Brain microvascular endothelial cell (primary cell): ENCODE measurements at places on chromosomes 1 and 21.

DNA sequence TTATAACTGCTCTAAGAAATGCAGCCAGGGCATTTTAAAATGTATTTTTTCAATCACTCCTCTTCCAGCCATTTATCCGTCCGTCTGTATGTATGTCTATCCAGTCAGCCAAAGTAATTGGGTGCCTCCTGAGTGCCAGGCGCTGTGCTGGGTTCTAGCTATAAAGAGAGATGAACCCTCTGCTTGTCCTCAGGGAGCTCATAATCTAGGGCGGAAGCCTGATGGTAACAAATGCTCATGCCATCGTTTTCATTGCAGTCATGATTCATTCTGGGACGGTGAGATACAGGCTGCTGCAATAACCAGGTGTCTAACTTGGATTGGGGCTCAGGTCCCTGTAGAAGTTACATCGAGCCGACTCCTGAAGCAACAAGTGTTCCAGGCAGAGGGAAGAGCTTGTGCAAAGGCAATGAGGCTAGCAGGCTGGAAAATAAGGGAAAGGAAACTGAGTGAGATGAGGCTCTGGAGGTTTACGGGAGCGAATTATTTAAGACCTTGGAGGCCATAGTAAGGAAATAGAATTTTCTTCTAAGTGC lies 11.6 kb downstream of the IFI6 start:
- no peak for DNase-seq

DNA sequence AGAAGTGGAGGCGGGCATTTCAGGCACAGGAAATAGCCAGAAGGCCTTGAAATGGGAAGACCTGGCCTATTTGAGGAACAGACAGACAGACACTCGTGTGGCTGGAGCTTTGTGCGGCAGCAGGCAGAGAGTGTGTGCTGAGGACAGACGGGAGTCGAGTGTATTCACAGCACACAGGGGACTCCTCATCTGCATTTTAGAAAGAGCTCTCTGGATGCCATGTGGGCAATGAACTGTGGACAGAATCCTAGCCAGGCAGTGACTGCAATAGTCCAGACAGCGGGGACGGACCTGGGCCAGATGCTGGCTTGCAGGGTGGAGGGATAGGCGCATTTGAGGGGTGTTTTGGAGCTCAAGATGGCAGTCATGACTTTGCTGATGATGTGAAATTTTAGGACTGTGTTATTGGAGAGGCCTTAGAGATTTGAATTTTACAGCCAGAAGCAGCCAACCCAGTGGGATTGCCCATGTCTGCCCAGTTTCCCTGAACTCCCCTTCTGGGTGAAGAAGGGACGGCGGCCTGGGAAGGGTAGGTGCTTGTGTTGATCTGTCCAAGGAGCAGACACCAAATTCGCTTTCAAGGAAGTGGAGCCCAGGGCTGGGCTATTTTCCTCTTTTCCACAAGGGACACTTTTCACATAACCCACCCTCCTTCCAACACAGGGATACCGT lies 43.7 kb downstream of the CHAF1B start:
- DNase-seq: no peak

GRCh38 chr1:39759436-39759726 lies 11.8 kb downstream of the OXCT2 start:
- DNase-seq: no peak

DNA sequence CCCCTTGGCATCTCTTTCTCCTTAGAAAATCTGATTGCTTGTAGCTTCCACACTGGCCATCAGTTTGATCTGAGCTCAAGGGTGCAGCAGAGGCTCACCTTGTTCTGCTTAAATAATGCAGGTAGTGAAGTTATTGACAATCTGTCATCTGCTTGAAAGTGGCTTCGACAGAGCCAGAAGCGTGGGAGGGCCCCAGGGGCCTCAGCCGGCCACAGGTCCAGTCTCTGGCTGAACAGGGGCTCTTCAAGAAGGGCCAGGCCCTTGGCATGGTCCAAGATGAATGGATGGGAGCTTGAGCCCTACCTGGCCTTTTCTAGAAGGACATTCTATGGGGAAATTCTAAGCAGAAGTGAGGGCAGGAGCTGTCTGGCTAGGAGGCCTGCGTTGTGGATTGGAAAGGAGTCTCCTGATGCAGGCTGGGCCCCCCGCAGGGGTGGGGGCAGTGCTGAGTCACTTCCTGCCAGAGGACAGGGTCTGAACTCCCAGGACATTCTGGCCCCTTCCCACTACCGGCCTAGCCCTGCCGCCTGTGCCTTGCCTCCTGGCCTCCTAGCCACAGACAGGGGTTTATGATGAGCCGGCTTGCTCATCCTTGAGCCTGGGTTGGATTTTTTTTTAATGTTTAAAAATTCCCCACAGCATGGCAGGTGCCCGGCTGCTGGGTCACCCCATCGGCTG lies 162.3 kb upstream of the VAMP3 start:
- no peak for DNase-seq

DNA sequence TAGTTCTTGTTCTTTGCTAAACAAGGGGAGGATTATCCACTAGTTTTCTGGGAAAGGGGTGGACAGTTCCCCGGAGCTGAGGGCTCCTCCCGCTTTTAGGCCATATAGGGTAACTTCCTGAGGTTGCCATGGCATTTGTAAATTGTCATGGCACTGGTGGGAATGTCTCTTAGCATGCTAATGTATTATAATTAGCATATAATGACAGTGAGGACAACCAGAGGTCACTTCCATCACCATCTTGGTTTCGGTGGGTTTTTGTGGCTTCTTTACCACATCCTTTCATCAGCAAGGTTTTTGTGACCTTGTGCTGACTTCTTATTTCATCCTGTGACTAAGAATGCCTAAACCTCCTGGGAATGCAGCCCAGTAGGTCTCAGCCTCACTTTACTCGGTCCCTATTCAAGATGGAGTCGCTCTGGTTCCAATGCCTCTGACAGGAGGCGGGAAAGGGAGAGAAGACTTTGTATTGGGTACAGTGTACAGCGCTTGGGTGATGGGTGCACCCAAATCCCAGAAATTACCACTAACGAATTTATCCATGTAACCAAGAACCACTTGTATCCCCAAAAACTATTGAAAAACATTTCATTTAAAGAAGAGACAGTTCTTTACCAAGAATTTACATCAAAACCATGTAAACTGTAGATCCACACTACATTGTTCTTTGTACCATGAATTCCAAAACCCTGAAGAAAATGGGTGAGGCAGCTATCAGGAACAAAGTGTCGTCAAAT lies 8.7 kb upstream of the SLC2A5 start:
- peak; percentile 76 for DNase-seq

- DNase-seq: no peak
Observed at GRCh38 chr1:223048026-223048425, 95.0 kb downstream of the TLR5 start.

DNA sequence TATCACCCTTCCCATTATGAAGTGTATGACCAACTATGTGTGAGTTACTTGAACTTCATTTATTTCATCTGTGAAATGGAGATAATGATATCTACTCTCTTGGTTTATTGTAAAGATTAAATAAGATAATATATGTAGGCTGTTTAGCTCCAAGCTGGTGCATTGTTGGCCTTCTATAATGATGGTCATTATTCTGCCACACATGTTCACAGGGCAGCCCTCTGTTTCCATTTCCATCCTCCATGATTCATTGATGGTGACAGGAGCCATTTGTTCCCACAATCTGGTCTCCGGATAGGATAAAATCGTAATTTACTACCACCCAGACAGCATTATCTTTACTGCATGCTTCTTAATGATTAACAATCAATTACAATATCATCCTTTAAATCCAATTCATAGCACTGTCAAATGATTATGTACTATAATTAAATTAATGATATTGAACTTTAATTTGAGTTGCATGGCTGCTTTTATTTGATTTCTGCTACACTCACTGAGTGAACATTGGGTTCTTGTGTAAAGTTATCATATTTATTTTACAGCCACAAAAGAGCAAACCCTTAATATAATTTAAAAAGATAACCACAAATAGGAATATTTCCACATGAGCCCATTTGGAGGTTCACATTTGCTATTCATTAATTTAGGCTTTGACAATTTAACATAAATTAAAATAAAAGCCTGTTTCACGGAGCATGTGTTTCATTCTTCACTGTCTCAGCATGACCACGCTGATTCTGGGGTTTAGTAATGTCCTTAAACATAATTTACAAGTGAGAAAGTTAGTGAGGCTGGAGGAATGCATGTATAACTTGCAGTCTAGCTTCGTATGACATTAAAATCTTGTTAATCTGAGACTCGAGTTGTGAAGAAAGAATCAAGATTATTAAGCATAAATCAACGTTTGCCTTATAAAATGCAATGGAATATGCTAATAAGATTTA lies 596.4 kb upstream of the ZRANB2 start:
- no peak for DNase-seq

DNA sequence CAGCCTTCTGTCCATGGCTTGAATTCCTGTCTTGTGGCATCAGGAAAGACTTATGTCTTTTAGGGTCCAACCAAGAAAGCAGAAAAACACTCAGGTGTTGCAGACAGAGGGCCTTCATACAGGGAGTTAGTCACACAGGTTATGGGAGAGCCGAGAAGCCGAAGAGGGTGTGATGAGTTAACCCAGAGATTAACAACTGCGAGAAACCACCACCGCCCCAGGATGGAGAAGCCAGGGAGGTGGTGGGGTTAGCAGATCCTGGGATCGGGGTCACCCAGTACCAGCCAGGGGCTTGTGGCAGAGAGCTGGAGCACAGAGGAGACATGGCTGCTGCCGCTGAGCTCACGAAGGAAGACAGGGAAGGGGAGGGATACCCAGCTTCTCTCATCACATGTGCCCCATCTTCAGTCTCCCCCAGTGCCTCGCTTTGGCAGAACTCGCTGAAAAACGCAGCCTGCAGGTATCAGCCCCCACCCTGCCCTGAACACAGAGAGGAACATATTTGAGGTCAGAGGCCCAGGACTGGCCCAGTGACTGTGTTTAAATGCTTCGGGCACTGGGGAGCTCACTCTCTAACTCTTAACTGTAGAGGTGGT lies 58.7 kb downstream of the RUNX3 start:
- no peak for DNase-seq

DNA sequence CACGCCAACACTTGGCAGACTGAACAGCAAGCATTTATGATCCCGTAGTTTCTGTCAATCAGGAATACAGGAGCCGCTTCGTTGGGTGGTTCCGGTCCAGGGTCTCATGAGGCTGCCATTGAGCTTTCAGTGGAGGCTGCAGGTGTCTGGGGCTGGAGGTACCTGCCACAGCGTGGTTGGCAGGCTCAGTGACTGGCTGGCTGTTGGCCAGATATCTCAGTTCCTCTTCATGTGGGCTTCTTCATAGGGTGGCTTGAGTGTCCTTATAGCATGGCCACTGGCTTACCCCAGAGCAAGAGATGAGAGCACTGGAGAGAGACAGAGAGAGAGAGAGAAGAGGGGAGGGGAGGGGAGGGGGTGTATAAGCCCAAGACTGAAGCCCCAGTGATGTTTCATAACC lies 29.3 kb downstream of the PIK3CD start:
- DNase-seq: no peak

- no peak for DNase-seq
Observed at GRCh38 chr1:41419584-41420295, 58.5 kb downstream of the FOXO6 start.

DNA sequence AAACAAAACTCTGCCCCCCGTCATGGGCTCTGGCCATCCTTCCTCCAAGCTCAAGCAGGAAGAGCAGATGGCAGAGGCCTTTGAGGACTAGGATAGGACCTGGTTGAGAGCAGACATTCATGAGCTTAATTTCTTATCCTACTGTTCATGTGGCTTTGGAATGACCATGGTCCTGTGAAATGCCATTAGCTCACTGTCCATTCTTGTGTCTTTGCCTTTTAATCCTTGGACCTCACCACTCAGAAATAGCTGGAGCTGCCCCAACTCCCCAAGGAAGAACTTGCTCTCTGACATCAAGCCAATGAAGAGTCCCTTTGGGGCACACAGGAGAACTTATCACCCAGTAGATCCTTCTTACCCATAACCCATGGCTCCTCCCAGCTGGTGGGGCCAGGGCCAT lies 11.6 kb upstream of the FAM20B start:
- no peak for DNase-seq

- peak; percentile 27 for DNase-seq
Observed at GRCh38 chr1:158121604-158122254, 59.0 kb upstream of the CD1D start.

DNA sequence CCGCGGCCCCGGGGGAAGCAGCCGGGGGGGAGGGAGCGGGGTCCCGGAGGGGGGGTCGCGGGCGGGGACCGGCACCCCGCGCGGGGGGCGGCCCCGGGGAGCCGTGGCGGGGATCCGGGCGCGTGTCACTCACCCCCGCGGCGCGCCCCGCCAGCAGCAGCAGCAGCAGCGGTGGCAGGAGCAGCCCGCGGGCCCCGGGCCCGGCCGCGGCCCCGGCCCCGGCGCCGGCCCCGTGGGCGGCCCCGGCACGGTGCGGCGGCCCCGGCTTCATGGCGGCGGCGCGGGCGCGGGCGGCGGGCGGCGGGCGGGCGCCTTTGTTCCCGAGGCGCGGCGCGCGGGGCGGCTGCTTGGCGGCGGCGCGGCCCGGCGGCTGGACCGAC lies 252 bp downstream of the SDC3 start:
- DNase-seq: no peak

DNA sequence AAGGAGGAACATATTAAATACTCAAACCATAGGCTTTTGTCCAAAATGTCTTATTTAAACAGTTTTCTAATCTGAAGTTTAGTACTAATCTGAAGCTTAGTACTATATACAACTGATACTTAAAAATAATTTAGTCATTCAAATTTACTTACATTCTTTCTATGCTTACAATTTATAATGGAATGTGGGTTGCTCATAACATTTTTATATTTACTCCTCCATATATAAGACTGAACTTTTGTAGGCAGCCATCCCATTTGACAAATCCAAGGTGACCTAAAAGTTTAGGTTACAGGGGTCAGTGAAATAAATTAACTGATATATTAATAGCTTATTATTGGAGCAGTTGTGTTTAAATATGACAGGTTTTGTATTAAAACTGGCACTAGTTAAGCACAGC lies 570.6 kb downstream of the DPYD start:
- DNase-seq: no peak

DNA sequence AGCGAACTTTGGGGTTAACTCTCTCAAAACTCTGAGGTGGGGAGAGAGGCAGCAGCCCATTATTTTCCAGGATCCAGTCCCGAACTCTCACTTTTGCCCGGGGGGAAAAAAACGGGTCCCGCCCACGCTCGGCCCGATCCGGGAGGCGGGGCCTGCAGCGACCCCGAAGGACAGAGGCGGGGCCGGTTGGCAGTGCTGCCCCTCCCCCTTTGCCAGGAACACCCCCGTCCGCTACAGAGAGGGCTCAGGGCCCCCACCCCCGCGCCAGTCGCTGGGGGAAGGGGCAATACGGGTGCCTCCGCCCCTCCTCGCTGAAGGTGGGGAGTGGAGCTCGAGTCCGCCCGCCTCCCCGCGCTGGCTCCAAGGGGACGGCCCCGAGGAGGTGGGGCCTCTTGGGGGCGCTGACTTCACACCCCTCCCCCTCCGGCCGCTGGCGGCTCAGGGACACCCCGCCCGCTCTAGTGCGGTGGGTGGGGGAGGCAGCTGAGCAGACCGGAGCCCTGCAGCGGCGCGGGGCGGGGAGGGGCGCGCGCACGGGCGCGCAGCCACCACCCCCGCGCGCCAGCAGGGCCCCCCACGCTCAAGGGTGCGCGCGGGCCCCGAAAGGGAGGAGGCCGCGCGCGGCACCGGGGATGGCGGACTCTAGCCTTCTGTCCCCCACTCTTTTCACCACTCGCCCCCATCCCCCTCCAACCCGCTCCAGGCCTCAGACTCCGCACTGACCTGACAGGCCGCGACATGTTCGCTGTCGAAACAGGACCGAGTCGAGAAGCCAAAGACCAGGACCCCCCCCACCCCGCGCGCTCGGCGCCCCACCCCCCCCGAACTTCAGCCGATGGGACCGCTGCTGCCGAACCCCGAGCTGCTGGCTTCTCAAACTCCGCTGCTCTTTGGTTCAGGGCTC lies 496 bp downstream of the NUCKS1 start:
- peak; percentile 94 for DNase-seq
